HFF-Myc (cell line): ENCODE measurements at places on chromosomes 16 and 17.

- no peak for DNase-seq
Observed at GRCh38 chr16:306911-307370, 24.0 kb downstream of the PDIA2 start.

GRCh38 chr17:76276069-76276431 is 10.9 kb downstream of the UBALD2 start:
- DNase-seq, result no peak

DNA sequence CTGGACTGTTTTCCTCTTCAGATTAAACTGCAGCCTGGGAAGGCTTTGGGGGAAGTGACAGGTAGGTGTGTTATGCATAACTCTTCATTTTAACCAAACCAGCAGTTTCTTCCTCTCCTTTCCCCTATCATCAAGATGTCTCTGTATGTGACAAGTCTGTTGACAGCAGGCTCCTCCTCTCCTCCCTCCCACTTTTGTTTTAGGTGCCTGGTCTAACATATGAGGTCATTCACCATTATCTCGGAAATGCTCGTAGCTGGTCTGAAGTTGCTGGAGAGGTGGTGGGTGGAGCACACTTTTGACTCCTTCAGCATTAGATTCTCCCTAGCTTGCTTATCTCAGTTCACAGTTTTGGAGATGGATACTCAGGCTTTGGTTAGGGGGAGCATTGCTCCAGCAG is 571.0 kb upstream of the EEF2KMT start:
- DNase-seq, result no peak

DNA sequence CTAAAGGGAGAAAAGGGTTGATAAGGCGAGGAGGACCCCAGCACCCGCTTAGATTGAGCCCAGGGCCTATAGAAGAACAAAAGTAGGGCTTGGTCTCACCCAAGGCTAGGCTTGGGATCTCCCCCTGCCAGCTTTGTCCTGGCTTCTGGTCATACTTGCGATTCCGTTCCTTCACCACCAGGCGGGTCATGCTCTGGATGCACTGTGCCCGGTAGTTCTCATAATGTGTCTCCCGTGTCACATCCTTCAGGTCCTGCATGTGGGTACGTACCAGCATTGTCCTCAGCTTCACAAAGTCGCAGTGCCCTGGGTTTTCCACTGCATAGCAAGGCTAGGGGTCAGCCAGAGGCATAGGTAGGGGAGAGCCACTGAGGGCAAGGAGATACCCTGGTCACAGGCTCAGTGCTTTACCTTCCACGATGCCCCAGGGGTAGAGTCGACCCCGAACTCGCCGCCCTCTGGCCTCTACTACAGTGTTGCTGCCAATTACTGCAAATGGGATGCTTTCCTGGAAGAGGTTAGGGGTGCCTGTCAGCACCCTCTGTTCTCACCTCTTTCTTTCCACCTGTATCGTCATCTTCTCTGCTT is 6.5 kb upstream of the MTMR4 start:
- no peak for DNase-seq

DNA sequence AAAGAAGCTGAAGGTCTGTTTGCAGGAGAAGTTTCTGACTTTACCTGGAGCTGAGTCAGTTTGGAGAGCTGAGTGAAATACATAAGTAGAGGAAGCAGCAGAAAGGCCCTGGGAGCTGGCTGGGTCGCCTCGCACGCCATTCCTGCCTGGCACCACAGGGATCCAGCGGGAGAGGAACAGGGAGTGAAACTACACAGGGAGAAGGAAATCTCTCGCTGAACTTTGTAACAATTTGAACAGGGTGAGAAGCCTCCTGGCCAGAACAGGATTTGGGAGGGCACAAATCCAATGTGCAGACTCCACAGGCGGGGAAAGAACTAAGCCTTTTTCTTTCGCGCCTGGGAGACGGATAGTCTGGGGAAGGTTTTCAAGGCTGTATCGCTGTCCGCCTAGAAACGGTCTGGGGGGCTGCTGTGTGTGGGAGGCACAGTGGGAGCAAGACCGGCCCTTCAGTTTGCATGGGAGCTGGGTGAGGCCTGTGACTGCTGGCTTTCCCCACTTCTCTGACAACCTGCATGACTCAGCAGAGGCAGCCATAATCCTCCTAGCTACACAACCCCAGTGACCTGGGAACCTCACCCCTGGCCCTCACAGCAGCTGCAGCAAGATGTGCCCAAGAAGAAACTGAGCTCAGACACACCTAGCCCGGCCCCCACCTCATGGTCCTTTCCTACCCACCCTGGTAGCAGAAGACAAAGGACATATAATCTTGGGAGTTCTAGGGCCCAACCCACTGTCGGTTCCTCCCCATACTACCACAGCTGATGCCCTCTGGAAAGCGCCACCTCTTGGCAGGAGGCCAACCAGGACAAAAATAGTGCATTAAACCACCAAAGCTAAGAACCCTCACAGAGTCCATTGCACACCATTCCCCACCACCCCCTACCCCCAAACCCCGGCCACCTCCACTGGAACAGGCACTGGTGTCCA is 778.6 kb downstream of the KCNJ2 start:
- DNase-seq, result no peak

GRCh38 chr17:36705874-36706731 is 104.7 kb downstream of the MRM1 start:
- peak; percentile 4 for DNase-seq

DNA sequence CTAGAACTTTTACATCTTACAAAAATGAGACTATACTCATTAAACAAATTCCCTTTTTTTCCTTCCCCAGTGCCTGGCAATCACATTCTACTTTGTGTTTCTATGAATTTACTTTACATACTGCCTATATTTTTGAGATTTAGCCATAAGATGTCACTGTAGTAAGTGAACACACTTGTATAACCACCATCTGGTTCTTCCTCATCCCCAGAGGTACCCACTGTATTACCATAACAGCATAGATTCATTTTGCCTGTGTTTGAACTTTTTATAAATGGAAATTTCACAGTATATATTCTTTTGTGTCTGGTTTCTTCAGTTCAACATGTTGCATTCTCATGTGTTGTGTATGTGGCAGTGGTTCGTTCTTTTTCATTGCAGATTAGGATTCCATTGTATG is 15.8 kb downstream of the CYB5B start:
- DNase-seq, result no peak

DNA sequence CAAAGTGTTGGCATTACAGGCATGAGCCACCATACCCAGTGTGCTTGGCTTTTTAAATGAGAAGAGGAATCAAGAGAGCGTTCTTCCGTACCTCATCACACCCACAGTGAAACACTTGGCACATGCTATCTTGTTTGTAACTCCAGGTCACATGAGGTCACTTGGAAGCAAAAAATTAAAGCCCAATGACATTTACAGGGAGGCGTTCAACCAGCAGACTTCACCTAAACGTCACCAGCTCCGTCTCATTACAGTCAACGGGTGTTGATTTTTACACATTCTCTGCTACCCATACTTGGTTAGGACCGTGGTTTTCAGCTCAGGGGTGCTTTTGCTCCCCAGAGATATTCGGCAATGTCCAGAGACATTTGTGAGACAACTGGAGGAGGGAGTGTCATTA is 127.0 kb downstream of the XYLT1 start:
- DNase-seq, result no peak

- DNase-seq, result no peak
Observed at GRCh38 chr16:50284131-50284911, 18.0 kb downstream of the ADCY7 start.

DNA sequence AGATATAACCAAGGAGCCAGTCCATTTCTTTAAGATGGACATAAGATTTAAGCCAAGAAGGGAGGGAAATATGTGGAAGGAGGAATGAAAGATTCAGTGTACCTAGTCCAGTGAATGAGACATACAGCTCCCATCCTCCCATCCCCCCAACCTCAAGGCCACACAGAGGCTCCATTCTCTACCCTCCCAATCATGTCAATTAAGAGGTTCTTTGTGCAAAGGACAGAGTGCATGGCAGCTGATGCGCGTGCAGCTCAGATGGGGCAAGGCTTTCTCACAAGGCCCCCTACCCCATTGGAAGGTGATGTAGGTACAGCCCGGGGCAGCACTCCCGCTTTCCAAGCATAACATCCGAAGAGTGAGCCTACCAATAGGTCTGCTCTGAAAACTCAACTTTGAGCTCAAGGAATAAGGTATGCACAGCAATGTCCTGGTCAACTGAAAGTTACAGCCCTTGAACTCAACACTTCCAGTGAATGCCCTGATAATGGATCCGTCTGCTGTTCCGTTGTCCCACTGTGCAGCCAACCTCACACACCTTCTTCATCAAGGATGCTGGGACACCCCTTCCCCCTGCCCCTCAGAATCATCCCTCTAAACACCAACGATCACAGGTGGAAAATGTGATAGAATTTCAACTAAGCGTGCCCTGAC is 458.1 kb downstream of the SOX9 start:
- DNase-seq, result no peak

DNA sequence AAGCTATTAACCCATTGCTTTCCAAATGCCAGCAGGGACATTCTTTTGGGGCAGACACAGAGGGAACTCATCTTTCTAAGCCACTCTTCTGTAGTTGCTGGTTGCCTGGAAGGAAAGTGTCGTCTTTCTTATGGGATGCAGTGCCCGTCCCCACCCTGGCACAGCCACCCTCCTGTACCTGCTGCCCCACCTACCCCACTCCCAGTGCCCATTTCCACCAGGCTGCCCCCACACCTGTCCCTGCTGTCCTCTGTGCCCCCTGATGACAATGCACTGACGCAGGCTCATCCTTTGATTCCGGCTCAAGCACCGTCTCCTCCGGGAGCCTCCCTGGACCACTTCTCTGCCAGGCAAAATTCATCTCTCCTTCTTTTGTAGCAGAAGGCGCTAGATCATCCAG is 190.4 kb upstream of the CDH5 start:
- no peak for DNase-seq

- no peak for DNase-seq
Observed at GRCh38 chr17:66633317-66633965, 201.5 kb upstream of the CACNG5 start.

GRCh38 chr17:49121696-49122292 is 10.8 kb upstream of the B4GALNT2 start:
- DNase-seq, result no peak

GRCh38 chr17:57211543-57211942 is 44.8 kb upstream of the MSI2 start:
- DNase-seq, result no peak

DNA sequence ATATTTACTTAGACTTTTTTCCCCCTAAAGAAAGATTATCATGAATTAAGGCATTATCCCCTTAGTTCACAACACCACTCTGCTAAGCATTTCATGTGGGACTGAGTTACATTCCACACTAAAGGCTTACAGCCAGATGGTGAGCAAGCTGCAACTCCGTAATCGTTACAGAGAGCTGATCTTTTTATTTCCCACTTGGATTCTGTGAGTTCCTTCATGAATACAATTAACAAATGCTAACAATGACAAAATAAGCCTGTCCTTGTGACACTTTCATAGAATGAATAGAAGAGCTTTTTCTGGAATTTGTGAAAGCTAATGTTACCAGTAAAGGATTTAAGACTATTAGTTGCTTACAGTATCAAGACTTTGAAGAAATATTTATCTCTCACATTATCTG is 8.7 kb downstream of the OGFOD1 start:
- no peak for DNase-seq

- DNase-seq, result no peak
Observed at GRCh38 chr17:40092581-40092980, 7.8 kb downstream of the NR1D1 start.

DNA sequence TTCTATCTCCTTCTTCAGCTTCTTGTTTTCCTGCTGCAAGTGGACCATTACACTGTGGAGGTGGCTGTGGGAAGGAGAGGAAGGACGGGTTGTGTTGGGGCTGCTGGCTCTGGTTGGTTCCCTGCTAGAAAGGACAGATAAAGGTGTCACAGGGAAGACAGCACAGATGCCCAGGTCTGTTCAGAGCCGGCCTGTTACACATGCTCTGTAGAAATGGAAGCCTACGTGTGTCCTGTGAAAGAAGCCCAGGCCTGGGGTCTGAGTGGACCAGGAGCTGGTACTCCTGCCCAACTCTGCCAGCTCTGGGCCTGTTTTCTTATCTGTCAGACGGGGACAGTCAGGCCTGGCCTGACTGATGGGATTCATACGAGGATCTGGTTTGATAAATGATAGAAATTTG is 26.4 kb downstream of the DHX38 start:
- no peak for DNase-seq

DNA sequence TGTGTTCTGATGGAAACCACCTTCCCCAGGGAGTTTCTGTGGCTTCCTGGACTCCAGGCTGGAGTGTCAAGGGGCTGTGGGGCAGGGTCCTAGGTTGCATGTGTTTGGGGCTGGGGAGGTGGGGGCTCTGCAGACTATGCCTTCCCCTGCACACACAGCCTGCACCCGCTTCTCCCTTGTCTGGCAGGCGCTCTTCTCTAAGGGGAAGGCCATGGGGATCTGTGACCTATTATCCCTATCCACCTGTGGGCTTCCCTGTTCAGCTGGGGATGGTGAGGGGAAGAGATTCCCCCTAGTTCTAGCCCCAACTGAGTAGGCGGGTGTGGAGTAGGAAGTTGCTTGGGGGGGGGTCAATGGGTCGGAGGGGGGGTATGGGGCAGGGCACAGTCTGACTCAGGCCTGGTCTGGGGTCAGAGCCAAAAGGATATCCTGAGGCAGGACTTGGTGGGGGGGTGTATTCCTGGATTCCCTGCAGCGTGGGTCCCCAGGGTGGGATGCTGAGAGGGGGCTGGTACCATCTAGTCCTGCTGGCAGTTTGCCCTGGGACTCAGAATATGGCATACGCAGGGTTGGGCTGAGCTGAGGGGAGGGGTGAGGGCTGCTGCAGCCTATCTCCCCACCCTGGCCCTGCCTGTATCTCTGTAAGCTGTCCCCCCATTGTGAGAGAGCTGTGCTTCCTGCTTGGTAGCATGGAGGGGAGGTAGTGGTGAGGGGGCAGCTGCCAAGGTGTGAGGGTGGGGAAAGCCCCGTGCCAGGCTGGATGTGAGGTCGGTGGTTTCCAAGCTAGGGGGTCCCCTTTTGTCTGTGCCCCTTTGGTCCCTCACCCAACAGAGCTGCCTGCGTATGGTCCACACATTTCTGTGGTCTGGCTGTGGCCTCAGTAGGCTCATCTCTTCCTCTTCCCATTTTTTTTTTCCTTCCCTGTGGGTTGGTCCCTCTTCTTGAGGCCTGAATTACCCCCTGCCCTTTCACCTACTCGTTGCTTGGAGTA is 14.7 kb downstream of the RARA start:
- DNase-seq, result no peak

- no peak for DNase-seq
Observed at GRCh38 chr17:27631411-27631760, 398 bp downstream of the LGALS9 start.

GRCh38 chr16:84704253-84704652 is 4.5 kb downstream of the USP10 start:
- no peak for DNase-seq

DNA sequence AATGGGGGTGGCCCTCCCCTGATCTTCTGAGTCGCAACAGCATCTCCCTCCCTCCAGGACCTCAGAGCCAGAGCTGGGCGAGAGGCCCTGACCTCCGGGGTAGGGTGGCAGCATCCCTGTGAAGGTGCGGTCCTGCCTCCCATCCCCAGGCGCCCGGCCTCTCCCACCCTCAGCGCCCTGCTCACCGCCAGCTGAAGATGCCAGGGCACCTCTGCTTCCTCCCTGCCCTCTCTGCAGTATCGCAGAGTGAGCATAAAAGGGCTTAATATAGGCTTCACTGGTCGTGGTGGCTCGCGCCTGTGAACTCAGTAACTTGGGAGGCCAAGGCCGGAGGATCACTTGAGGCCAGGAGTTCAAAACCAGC is 10.7 kb upstream of the MPP2 start:
- DNase-seq, result no peak

- DNase-seq, result no peak
Observed at GRCh38 chr16:47979616-47980182, 176.1 kb downstream of the ABCC12 start.
